Stimulated activated CD8-positive, alpha-beta memory T cell treated with anti-CD3 and anti-CD28 coated beads, Interleukin-7, amount 100 ng/mL, for 48 hours (primary cell): ENCODE measurements at places on chromosomes 4 and X.

GRCh38 chrX:37830371-37830770, 17.0 kb downstream of the DYNLT3 start:
- DNase-seq, result no peak

DNA sequence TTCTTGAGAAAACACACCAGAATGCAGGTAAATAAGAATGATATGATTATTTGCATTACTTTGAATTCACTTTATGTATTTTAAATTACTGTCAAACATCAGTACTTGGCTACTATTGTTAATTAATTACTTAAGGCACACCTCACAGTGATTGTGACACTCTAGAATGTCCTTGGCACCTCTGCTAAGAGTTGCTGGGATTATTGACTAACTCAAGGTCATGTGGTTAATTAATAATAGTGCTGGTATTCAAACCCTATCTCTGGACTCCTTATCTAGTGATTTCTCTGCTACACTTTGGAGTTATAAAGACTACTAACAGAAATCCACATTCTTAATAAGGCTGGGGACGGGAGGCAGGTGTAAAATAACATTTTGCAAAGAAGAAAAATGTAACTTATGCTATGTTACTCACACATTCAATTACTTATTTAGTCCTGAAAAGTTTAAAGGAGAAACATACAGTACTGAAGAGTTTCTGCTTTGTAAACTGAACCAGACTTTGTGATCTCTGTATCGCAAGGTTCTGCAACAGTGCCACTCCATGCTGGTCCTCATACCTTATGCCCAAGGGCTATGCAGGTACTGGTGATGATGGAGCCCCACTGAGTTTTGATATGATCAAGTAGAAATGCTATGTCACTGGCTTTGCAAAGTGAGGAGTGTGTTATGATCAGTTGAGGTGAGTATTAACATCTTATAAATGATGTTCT, 242.7 kb downstream of the MID1IP1 start:
- no peak for DNase-seq

DNA sequence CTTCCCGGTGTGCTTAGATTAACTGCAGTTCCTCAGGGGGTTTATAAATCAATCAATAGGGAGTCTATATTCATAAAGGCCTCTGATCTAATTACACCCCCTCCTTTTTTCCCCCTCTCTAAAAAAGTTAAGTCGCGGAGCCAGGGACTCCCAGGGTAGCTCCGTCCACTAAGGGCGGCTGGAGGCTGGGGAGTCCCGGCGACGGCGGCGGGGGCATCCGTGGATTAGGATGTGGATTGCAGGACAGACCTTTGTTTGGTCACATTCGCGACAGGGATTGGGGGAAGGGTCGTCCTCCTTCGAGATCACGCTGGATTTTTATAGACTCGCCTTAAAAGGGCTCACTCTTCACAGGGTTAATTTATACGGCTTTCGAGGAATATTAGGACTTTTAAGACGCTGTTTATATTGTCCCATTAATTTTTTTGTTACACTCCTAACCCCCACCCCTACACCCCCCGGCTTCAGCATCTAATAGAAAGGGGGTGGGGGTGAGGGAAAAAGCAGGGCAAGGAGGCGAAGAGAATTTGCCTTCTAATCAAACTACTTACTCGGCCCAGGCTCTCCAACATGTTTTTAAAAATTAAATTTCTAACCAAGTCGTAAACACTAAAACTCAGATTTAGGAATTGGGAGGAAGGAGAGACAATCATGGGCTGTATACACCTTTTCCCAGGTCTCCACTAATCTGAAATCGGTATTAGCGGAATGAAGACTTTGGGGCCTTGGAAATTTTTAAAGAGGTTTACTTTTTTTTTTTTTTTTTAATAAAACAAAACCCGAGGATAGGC, 8.5 kb downstream of the PITX2 start:
- DNase-seq, result no peak

- DNase-seq, result no peak
Measured at GRCh38 chrX:118352566-118352965, 6.7 kb downstream of the WDR44 start.

- no peak for DNase-seq
Measured at GRCh38 chr4:48949086-48949485, 37.0 kb upstream of the CWH43 start.

DNA sequence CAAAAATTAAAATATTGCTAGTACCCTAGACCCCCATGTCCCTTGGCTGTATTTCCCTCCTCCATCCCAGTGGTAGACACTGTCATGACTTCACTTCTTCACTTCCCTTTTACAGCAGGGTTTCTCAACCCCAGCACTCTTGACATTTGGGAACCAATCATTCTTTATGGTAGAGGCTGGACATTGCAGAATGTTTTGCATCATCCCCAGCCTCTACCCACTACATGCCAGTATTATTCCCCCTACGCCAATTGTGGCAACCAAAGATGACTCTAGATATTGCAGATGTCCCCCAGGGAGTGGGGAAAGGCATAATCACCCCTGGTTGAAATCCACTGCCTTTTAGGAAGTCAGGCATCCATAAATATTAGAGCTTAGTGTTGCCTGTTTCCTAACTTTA, 138.6 kb downstream of the AMELX start:
- DNase-seq, result no peak

DNA sequence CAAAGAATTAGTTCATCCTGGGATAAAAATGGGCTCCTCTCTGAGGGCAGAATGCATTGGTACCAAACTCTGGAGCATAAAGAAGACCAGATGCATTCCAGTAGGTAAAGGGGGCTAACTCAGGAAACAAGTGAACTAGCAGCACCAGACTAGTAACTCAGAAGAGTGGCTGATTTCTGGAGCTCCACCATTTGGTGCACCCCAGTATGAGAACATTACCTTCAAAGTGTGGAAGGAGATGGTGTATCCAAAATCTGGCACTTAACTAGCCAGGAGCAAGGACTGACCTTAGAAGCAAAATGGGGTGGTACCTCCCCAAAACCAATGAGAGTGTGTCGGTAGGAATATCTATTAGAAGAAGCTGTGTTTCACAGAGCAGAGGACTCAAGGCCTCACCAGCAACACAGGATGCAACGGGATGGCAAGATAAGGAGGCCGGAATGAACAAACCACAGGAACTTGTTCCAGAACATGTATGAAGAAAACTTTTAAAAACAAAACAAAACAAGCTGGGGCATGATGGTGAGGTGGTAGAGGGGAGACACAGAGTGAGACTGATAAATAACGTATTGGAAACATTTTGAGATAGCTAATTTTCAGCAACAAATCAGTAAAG, 142.3 kb downstream of the INPP4B start:
- no peak for DNase-seq

- no peak for DNase-seq
Measured at GRCh38 chrX:142312591-142312990, 107.5 kb upstream of the MAGEC2 start.

GRCh38 chr4:139795527-139796314, 130.1 kb downstream of the MGST2 start:
- no peak for DNase-seq

DNA sequence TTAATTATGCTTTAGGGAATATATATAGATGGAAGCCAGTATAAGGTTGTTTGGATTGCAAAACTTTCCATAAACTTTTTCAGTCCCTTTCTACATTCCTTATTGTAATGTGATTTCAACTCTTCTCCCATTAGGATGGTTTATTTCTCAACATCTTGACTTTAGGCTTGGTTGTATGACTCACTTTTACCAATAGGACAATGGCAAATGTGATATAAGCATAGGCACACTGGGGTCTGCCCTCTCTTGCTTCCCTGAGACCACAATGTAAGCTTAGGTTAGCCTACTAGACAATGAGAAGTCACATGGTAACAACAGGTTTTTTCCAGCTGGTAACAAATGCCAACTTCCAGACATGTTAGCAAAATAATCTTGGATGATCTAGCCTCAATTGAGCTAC, 163.3 kb upstream of the RBPJ start:
- no peak for DNase-seq

DNA sequence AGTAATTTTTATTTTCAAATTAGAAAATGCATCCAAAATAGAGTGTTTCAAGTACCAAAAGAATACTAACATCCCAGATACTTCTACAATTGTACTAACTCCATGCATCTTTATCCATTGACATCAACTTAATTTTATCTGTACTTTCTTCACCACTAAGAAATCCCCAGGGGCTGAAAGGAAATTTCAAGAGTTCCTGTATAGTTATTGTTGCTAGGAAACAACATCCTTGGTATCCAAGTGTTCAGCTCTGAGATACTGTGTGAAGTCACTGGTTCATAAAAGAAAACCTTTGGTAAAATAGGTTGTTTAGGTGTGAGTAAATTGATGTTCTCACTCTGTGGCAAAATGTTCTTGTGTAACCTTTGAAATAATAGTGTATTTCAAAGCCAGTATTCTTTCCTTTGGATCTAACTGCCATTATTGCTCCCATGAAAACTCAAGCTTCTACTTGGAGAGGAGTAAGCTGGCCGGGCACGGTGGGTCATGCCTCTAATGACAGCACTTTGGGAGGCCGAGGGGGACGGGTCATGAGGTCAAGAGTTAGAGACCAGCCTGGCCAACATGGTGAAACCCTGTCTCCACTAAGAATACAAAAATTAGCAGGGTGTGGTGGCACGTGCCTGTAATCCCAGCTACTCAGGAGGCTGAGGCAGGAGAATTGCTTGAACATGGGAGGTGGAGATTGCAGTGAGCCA, 72.9 kb downstream of the COMMD8 start:
- DNase-seq, result no peak

DNA sequence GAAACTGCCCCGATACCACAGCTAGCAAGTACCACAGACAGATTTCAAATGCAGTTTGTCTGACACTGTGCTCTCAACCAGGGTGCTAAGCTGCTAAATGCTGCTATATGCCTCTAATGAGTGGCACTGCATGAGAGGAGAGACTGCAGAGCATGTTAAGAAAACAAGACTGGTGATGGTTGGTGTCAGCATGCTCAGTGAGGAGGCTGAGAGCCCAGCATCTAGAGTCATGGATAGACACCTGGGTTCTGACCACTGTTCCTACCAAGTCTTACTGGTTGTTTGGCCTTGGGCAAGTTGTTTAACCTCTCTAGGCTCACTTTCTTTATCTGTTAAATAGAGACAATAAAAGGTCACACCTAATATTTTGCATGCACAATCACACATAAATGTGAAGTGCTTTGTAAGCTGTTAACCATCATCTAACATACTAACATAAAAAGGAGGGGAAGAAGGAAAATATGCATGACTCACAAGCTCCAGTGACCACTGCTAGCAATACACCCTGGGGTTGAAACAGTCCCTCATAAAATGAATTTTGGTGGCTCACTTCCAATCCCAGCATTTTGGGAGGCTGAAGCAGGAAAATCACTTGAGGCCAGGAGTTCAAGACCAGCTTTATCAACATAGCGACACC, 20.7 kb downstream of the HHIP start:
- no peak for DNase-seq

- DNase-seq, result no peak
Measured at GRCh38 chrX:135264206-135264605, 12.3 kb downstream of the ETDA start.

DNA sequence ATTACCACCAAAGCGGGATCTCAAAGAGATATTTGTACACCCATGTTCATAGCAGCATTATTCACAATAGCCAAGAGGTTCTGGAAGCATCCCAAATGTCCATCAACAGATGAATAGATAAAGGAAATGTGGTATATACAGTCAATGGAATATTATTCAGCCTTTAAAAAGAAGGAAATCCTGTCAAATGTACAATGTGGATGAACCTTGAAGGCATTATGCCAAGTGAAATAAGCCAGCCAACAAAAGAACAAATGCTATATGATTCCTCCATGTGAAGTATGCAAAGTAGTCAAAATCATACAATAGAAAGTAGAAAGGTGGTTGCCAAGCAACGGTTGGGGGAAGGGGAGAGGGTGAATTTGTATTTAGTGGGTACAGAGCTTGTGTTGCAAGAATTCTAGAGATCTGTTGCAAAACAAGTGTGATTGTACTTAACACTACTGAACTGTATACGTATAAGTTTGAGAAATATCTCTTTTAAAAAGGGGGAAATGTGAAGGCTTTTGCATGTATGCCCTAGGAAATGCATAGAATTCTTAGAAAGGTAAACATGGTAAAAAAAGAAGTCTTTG, 5.0 kb upstream of the ZRSR2 start:
- no peak for DNase-seq

GRCh38 chr4:185992585-185992984, 76.4 kb upstream of the TLR3 start:
- no peak for DNase-seq

DNA sequence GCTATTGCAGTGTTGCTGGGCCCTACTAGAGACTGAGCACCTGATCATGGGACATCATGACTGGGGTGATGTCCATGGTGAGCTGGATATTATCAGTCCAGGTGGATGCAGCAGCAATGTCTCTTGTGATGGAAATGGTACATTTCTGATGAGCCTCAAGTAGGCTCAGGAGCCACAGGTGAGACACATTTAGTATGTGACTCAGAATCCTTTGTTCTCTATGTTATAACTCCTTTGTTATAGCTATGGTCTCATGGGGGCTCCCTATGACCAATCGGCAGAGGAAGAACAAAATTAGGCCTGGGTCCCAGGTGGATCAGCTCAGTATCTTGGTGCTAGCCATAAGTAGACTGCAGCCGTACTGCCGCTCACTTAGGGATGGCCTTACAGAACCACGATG, 107.9 kb upstream of the FAT1 start:
- no peak for DNase-seq

GRCh38 chr4:72568959-72569718, at the start of gene ADAMTS3:
ADAMTS3 (minus strand) TSS chr4:72569221; CDS start chr4:72568762, 459 bp downstream.
- DNase-seq, result no peak

DNA sequence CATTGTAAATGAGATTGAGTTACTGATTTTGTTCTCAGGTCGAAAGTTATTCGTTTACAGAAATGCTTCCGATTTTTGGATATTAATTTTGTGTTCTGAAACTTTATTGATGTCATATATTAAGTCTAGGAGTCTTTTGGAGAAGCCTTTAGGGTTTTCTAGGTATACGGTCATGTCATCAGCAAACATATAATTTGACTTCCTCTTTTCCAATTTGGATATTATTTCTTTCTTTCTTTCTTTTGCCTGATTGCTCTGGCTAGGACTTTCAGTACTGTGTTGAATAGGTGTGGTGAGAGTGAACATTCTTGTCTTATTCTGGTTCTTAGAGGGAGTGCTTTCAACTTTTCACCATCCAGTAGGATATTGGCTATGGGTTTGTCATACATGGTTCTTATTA, 35.4 kb upstream of the PDLIM5 start:
- DNase-seq, result no peak

DNA sequence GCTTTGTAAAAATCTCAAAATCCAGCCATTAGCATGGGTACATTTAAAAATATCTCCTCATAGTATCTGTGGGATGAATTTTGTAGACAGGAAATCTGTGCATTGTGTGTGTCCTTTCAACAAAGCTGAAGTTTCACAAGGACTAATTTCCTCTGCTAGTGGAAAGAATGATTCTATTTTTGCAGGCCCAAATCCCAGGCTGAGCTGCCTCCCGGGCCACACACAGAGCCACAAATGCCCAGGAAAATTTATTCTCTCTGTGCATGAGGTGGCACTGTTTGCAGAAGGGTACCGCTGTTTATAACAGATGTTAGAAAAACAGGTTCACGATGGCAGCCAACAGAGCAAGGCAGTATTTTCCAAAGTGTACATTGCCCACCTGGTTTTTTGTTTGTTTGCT, 11.0 kb upstream of the VCX3B start:
- no peak for DNase-seq

- no peak for DNase-seq
Measured at GRCh38 chrX:14073071-14073470, 43.4 kb upstream of the GEMIN8 start.
